Body of pancreas (tissue), 4 donors: ENCODE measurements at places on chromosomes 6 and 20.

GRCh38 chr6:39439342-39440038 is 117.0 kb upstream of the KCNK16 start:
- no peak for DNase-seq

DNA sequence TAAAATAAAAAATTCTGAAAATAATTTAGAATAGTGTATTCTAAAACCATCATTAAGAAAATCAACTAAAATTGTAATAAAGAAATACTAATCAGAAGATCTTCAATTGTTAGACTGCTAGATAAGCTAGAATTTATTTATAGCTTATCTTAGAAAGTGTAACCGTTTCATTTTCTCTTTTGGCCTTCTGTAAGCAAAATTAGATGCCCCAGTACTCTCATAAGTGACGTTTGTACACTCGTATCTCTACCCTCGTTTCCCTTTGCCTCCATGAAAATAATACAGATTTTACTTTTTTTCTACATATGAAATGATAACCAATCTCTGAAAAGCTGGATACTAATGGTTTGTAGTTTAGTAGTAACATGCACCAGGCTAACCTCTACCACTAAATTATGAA is 19.8 kb downstream of the DSE start:
- DNase-seq = no peak

DNA sequence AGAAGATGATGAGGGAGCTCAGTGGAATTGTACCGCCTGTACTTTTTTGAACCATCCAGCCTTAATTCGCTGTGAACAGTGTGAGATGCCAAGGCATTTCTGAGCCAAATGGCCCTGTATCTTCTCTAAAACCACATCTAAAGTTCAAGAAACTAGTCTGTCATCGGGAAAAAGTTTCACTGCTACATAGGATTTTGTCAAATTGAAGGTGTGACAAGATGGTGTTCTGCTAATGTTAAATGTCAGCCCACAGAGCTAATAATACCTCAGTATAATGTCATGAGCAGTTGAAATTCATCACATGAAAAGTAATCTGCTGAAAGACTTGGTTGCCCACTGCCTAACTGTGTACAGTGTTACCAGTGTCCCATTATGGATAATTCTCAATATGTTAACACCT is 9.6 kb downstream of the SUMO4 start:
- DNase-seq = no peak

DNA sequence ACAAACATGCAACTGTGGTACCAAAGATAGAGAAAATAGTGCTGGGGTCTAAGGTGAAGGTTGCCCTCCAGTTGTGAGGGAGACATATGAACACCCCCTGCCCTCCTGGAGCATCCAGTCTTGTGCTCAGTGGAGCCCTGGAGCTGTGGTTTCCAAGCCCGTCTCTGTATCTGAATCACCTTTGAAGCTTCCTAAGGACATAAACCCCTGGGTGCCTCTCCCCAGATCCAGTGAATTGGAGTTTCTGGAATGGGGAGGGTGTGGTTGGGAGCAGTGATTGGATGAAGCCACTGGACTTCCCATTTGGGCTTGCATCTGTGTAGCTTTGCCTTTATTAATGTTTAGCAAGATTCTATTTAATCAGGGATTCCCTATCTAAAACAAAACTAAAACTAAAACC is 22.4 kb upstream of the E2F3 start:
- no peak for DNase-seq

- no peak for DNase-seq
Measured at GRCh38 chr20:1858871-1859270, 36.3 kb upstream of the SIRPA start.

- no peak for DNase-seq
Measured at GRCh38 chr20:46099491-46100287, 9.9 kb upstream of the NCOA5 start.

GRCh38 chr20:41118632-41119031 is 18.7 kb upstream of the PLCG1 start:
- DNase-seq = no peak

GRCh38 chr6:54294965-54295532 is 13.2 kb upstream of the TINAG start:
- no peak for DNase-seq

- DNase-seq = no peak
Measured at GRCh38 chr6:169669889-169670288, 31.9 kb downstream of the WDR27 start.

DNA sequence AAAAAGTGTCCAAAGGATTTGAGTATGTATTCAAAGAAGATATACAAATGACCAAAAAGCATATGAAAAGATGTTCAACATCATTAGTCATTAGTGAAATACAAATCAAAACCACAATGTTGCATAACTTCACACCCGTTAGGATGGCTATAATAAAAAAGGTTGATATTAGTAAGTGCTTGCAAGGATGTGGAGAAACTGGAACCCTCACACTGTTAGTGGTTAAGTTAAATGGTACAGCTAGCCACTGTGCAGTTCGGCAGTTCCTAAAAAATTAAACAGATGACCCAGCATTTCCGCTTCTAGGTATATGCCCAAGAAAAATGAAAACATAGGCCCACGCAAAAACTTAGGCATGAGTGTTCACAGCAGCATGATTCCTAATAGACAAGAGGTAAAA is 38.6 kb downstream of the IBTK start:
- DNase-seq = no peak

GRCh38 chr6:105786449-105786848 is 299.7 kb upstream of the PRDM1 start:
- no peak for DNase-seq

DNA sequence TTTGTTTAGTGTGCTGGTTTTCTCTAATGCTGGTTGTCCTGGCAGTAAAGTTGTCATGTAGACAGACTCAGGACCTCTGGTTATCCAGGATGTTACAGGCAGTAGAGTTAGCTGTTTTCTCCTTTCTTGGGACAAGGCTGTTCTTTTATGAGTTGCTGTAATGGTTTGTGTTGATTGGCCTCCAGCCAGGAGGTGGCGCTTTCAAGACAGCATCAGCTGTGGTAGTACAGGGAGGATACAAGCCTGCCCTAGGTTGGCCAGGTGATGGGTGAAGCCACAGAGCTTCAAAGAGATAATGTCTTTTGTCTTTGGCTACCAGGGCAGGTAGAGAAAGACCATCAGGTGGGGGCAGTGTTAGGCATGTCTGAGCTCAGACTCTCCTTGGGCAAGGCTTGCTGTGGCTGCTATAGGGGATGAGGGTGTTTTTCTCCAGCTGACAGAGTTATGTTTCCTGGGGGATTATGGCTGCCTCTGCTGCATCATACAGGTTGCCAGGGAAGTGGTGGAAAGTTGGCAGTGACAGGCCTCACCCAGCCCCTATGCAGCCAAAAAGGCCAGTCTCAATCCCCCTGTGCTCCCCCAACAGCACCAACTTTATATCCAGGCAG is 127.2 kb upstream of the TAB2 start:
- DNase-seq = peak; percentile 42

DNA sequence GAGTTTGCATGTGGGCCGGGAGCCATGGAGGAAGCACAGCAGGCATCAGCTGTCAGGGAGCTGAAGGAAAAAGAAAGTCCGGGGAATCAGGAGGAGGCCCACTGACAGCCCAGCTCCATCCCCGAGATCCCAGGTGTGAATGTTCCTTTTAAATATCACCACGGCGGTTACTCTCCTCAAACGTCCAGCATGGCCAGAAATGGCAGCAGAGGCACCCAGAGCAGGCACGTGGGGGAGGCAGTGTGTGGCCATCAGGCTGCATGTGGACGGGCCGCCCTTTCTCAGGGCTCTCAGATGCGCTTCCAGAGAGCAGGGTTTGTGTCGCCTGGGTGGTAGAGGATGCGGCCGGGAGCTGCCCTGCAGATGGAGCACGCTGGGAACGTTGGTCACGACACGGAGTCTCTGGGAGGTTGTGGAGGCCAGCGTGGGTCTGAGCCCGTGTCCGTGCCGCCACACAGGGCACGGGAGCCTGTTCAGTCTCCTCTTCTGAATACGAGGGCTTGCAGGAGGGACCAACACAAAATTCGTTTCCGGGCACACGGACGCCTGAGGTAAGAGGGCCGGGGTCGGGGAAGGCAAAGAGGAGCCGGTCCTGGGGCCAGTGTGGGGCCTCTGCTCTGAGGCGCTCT is 45.3 kb upstream of the DACT2 start:
- no peak for DNase-seq

GRCh38 chr20:57451795-57452661 is 60.8 kb downstream of the RBM38 start:
- DNase-seq = no peak

- DNase-seq = no peak
Measured at GRCh38 chr20:32823078-32823477, 3.3 kb downstream of the MAPRE1 start.

DNA sequence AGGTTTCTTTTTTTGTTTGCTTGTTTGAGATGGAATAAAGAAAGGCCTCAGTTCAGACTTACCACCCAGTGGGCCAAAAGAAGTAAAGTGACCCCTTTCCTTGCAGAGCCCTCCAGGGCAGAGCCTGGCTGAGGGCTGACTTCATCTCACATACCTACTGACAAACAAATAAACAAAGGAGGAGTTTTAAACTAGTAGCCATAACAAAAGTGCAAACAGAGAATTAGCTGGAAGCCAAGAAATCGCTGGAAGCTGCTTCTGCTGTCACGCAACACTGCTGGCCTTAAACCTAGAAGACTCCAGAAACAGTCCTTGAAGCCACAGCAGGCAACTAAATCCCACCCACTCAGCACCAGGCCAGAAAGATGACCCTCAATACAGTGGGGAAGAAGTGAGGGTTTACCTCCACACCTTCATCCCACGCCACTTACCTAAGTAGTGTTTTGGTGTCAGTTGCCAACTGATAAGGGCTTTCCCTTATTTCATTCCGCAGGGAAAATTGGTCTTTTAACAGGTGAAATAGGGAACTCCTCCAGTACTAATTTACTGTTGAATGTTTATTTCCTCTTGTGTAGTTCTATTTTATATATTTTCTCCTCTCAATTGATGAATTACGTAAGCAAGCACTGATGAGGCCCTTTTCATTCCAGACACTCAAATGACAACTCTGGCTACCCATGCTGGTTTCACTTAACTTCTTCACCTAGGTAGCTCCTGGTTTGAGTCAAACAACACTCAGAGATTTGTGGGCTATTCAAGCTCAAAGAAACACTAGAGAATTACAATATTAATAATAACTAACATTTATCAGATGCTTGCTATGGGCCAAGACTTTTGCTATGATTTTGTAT is 46.2 kb downstream of the EDN1 start:
- no peak for DNase-seq

DNA sequence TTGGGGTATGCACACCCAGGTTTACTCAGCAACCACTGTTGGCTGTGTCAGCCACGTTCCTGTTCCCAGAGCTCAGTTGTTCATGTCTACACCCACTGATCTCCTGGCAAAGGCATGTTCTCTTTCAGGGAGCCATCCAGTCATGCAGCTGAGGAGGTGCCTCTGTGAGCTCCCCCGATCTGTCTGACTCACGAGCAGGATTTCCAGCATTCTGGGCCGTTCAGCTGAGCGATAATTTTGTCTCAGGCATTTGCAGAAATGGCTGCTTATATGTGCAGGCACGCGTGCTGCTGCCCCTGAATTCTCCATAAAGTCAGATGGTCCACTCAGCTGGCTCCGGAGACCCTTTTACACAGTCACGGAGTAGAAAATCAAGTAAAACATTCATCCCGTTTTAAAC is 78.4 kb upstream of the IYD start:
- no peak for DNase-seq
